GM19239 (cell line): ENCODE measurements at places on chromosomes 12 and 14.

DNA sequence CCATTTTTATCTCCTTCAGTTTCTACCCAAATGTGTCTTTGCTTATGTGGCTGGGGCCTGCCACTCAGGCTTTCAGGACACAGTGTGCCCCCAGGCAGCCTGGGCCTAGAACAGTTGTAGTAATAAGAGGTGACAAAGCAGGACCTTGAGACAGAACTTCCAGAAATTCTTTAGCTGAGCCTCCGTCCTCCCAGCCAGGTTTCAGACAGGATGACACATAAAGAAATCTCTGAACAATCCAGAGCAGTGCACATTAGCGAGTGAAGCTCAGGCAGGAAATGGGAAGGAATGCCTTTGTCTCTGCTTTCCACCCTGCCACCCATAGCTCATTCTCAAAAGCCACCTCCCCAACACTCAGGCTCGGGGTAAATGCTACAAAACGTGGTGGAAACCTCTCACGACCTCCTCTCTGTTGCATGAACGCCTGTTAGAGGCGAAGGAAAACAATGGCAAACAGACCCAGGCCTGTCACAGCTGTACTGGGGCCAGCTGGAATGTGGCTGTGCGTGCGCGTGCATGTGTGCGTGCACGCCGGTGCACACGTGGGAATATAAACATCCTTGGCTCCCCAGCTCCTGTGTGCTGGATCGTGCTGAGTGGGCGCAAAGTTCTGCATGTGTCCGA is 286.7 kb downstream of the ZFP36L1 start:
- DNase-seq = no peak

DNA sequence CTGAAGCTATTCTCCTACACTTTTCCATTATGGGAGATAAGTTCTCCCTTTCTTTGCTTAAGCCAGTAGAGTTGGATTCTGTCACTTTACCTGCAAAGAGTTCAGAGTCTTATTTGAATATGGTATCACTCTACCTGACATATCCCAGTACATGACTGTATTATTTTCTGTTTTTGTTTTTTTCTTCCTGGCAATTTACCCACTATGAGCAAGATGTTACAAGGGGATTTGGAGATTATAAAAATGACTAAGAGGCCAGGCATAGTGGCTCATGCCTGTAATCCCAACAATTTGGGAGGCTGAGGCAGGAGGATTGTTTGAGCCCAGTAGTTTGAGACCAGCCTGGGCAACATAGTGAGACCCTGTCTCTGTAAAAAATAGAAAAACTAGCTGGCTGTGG is 46.4 kb upstream of the CHST11 start:
- DNase-seq = no peak

GRCh38 chr14:55545779-55546178 is 34.2 kb upstream of the KTN1 start:
- DNase-seq = no peak

GRCh38 chr12:102043928-102044327 is 17.9 kb downstream of the WASHC3 start:
- DNase-seq = no peak
